ENCODE measurements at places on chromosomes 16 and 17.

DNA sequence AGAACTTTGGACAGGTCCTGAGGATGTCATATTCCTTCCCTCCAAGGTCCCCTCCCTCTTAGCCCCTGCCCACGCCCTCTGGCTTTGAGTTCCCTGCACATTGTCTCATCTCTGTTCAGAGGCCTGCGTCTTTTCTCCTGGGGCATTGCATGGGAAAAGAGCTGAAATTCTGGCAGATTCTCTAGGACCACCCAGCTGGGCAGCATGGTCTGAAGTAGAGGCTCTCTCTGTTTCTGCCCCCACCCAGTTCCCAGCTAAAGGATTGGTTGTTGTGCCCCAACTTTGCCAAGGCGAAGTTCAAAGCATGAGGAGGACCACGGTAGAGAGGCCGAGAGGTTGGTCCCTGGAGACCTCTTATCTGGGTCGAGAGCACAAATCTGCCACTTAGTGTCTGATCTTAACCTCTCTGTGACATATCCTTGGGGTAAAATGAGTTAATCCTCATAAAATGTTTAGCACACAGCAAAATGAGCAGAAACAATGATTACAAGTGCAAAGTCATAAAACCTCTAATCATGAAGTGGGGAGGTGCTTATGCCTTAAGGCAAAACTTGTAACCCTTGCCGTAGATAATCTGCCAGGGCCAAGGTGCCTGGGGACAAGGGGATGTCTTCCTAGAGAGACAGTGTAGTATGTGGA is 2.4 kb downstream of the ABAT start:
- DNase-seq, result no peak

GRCh38 chr17:61648587-61648986 is 57.6 kb upstream of the NACA2 start:
- no peak for DNase-seq

GRCh38 chr16:67441271-67441753 is 10.4 kb downstream of the HSD11B2 start:
- no peak for DNase-seq

DNA sequence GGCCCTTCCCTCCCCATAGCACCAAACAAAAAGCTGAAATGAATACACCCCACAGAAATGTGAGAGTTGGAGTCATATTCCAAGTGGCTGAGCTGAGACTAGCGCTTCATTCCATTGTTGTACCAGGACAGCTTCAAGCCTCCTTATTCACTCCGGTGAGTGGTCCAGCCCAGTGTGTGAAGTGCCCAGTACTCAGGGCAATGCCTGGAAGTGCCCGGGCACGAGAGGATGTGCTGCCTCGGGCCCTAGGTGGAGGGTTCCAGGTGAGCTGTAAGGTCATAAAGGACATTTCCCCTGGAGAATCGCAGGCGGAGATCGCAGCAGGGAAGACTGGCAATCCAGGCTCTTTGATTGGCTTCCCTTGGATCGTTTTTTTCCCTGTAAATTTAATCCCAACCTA is 5.4 kb upstream of the CYLD start:
- no peak for DNase-seq

DNA sequence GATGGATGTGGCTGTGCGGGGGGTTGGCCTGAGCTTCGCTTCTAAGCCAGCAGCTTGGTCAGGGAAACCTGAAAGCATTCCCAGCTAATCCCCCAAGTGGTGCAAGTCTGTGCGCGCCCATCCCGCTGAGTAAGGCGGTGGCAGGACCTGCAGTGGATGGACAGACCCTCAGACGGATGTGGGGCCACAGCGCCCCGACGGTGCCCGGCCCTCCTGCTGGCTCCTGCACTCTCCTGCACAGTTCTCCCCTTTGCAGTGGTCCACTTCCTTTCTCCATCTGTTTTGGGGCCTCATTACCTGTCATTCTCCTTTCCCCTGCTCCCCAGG is 2.3 kb downstream of the ATP2A1 start:
- DNase-seq, result no peak

GRCh38 chr17:35314415-35315216 is 58.8 kb downstream of the SLFN11 start:
- DNase-seq, result no peak

DNA sequence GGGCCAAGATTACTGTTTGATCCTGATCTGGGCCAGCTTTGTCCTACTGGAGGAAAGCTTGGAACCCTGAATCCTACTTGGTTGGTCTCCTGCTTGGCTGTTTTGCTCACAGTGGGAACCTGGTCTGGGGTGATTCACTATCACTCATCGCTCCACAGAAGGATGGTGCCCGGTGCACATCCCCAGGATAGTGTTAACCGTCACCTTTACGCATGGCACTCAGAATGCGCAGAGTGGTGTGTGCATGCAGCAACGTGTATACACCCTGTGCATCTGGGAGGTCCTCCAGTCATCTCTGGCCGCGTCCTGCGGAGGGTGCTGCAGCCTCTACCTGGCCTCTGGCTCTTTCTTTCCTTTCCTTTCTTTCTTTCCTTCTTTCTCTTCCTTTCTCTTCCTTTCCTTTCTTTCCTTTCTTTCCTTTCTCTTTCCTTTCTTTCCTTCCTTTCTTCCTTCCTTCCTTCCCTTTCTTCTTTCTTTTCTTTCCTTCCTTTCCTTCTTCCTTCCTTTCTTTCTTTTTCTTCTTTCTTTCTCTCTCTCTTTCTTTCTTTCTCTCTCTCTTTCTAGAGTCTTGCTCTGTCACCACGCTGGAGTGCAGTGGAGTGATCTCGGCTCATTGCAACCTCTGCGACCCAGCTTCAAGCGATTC is 13.1 kb downstream of the SOCS3 start:
- no peak for DNase-seq
